Stimulated activated CD4-positive, alpha-beta T cell treated with anti-CD3 and anti-CD28 coated beads, TNF-alpha, amount 100 ng/mL, for 48 hours (primary cell): ENCODE measurements at places on chromosomes 11 and 22.

DNA sequence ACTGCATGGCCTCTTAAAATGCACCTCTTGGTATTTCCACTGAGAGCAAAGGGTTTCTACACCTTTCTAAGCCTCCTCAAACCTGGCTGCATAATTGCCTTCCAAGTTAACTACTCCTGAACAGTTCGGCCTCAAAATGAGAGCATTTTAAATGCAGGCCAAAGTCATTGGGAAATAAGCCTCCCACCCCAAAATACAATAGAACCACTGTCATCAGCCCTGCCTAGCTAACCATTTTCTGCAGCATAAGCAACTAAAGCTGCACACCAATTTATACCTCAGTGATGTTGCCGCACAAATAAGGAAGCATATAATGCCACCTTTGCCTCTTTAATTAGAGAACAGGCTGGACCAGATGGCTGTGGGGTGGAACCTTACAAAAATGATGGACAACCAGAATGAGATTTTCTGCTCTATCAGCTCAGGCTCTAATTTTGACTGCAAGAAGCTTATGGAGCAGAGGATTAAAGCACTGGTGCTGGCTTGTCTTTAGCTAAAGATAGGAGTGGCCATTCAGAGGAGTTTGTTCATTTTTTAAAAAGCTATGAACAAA, 4.3 kb downstream of the TOB2 start:
- DNase-seq = no peak

GRCh38 chr11:8079111-8079675, 1.8 kb upstream of the TUB start:
- no peak for DNase-seq

DNA sequence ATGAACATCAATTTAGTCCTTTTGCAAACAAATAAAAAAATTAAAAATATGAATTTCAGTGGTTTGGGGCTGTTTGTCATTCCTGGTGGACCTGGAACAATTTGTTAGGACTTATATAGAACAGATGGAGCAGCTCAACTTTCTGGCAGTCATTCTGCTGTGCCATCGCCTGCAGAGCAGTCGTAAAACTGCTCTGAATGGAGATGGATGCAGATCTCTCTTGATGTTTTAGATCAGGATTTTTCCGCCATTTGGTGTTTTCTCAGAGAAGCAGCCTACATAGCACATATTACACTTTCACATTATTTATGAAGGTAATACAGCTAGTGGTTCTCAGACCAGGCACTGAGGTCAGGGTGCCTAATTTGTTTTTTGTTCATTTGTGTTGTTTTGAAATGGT, 31.8 kb upstream of the HSPA8 start:
- DNase-seq = no peak

GRCh38 chr22:19522190-19522880, 1.9 kb downstream of the CLDN5 start:
- DNase-seq = no peak

GRCh38 chr11:20162824-20163782, 2.8 kb upstream of the DBX1 start:
- no peak for DNase-seq

DNA sequence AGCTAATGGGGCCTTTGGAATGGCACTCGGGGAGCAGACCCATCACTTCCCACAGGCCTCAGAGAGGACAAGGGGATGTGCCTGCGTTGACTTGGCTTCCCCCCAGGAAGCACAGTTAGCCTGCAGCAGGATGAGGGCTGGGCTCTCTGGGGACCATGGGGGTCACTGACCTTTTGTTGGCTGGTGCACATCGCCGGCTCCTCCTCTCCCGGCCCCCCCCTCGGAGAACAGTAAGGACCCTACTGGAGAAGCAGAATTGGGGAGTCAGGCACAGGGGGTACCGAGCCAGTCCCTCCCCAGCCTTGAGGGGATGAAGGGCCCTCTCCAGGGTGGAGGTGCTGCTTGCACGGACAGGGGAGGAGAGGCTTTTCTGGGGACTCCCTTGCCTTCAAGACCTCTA, 32.8 kb downstream of the NRXN2 start:
- DNase-seq = no peak

DNA sequence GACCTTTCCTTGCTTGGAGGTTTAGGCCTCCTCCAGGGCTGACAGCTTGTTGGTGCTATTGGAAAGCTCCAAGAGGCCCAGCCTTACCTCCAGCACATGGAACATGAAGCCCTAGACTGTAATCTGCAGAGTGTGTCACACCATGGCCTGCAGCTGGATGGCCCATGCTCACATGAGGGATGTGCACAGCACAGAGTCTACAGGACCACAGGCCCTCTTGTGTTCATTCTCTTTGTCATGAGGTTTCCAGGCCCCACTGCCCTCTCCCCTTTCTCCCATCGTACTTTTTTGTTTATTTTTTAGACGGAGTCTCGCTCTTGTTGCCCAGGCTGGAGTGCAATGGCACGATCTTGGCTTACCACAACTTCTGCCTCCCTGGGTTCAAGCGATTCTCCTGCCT, 10.0 kb downstream of the FADS1 start:
- no peak for DNase-seq

DNA sequence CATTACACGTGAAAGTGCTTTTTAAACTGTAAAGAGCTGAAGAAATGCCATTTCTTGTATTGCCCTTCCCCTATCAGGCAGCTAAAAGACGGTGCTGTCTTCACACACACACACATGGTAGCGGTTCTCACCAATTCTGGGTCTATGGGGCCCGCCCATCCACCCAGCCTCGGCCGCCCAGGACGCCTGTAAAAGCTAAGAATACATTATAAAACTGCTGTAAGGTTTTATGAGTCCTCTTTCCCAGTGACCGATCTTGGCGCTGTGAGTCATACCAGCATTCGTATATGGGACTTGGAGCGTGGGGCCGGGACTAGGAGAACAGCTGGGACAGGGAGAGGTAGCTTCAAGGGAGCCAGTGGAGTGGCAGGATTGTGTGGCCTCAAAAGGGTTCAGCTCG, 149.7 kb upstream of the CADM1 start:
- DNase-seq = no peak

DNA sequence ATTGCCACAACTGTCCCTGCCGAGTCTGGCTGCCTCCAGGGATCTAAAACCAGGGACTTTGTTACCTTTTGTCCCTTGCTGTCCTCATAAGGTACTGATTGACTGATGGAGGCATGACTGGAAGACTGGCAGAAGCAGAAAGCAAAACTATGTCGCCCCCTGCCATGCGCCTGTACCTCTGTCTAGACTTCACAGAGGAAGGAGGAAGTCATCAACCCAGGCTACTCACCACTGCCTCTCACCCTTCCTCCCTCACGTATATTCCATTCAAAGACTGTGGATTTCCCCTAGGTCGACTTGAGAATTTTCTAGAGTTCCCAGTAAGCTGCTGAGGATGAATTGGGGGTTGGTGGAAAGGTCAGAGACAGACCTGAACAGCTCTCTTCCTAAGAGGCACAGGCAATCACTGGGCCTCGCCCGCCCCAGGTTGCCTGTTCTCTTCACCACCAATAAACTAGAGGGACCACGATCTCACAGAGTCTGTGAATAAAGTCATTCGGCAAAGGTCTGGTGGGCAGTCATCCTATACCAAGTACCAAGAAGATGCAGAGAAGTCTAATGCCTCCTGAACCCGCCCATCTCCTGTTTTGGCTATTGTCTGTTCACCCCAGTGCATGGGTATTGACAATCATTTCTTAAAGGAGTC, 27.5 kb upstream of the CHST1 start:
- DNase-seq = no peak

DNA sequence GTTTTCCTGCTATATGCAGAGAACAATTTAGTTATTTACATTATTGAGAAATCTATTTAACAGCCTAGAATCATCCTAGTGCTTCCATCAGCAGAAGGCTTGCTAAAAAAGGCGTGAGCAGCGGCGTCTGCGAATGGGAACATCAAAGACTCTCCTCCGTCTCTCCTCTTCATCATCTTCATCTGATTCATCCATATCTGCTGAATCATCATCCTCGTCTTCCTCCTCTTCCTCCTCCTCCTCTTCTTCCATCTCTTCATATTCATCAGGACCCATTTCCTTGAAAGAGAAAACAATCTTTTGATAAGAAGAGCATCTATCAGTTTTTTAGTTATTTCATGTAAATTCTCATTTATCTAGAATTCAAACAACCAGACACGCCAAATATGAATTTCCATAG, 5.6 kb upstream of the CD59 start:
- no peak for DNase-seq
